ENCODE measurements at places on chromosomes 1 and 21.

GRCh38 chr21:35748678-35749314 is 311.5 kb downstream of the SETD4 start:
- no peak for DNase-seq

- peak; percentile 59 for DNase-seq
Observed at GRCh38 chr1:39508857-39509305, 17.4 kb downstream of the BMP8A start.

- DNase-seq: no peak
Observed at GRCh38 chr1:189633658-189634057, 844.0 kb downstream of the BRINP3 start.

GRCh38 chr1:12636098-12636950 is 7.6 kb upstream of the AADACL4 start:
- peak; percentile 47 for DNase-seq

GRCh38 chr1:160806109-160806665 is 10.2 kb downstream of the LY9 start:
- no peak for DNase-seq

- no peak for DNase-seq
Observed at GRCh38 chr1:154467434-154468102, 34.5 kb upstream of the TDRD10 start.

DNA sequence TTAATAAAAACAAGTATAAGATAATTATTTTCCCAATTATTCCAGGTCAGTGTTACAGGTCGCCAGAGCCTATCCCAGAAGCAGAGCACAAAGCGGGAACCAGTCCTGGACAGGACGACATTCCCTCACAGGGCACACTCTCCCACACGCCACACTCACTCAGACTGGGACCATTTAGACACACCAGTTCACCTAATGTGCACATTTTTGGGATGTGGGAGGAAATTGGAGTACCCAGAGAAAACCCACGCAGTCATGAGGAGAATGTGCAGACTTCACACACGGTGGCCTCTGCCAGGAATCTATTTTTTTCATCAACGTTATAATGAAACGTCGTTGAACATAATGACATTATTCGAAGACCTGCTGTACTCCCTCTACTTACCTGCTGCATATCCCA is 20.5 kb upstream of the NRDC start:
- DNase-seq: no peak

DNA sequence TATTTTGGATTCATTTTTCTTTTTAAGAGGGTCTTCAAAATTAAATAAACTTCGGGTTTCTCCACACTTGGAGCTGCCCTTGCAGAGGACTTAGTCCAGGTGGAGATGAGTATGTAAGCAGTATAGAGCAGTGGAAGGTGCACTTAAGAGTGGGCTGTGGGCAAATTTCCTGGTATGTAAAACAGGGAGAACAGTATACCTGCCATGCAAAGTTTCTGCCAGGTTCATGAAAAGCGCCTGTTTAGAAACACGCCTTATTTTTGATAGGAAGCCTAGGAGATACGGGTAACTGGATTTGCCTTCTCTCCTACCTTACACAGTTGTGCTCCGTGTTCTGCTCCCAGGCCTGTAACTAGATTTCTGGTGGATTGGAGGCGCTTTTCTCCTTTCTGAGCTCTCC is 1.2 kb downstream of the KDM4A start:
- no peak for DNase-seq

GRCh38 chr1:19759740-19760089 is 40.0 kb downstream of the TMCO4 start:
- DNase-seq: no peak

GRCh38 chr1:21175670-21176581 is 771 bp downstream of the EIF4G3 start:
- DNase-seq: peak; percentile 59

GRCh38 chr1:195141294-195141693 is 1466.9 kb downstream of the KCNT2 start:
- no peak for DNase-seq

Measured in left hindlimb (tissue), 1 donor.